ENCODE measurements at places on chromosomes 1 and 21.

- no peak for DNase-seq
Measured at GRCh38 chr1:40432644-40433390, 17.5 kb upstream of the ZFP69B start.

GRCh38 chr1:17292299-17293160, 15.5 kb upstream of the PADI4 start:
- DNase-seq: peak; percentile 47

DNA sequence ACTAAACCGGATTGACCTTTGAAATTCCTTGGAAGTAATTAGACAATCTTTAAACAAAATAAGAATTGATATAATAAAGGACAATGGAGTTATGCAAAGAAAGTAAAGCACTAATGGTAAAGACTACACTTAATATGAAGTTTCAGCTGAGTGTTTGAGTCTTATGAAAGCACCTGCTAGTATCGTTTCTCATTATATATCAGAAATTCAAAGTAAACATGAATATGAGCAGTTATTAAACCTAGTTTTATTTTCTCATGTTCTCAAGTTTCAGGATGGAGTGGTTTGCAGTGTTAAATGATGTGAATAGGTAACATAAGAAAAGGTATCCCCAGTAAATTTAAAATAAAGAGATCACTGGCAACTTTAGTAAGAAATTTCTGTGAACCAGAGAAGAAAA, 188.6 kb downstream of the ZP4 start:
- no peak for DNase-seq

DNA sequence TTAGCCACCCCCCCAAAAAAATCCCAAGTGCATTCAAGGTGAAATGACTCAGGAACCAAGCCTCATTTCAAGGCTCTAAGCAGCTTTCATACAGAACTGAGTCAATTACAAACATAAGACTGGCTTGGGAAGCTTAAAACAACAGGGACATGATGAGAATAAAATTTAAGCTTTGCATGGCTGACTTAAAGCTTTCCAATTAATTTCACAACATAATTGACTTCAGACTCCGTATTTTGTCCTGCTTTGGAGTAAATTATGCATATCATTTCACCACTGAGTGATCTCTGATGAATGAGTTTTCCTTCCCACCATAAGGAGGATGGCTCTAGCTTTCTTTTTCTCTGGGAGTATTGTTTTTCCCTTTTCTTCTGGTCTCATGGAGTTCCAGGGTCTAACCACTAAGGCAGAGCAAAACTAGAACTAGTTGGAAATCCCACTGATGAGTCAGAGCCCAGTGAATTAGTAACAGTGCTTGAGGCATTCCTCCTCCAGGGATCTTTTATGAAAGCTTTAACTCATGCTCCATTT, 72.8 kb downstream of the XCL2 start:
- DNase-seq: no peak

DNA sequence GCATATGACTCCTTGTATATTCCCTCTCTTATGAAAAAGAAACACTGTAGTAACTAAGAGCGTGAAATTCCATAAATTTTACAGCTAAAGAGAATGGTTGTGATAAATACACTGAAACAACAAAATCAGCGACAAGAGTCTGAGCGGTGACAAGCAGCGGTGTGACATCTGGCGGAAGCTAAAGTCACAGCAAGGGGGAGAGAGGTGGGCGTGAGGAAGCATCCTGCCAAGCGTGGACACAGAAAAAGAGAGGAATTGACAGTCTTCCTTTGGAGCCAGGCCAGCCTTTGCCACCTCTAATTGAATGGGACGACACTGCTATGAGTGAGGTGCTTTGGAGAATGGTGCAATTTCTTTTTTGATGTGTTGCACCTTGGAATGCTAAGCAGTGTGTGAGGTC, 25.9 kb downstream of the PSMB2 start:
- DNase-seq: no peak

GRCh38 chr1:178870944-178871343, at the start of gene ANGPTL1:
Gene ANGPTL1 (minus strand): TSS chr1:178871077. CDS start chr1:178865776, 5,301 bp downstream.
- no peak for DNase-seq

DNA sequence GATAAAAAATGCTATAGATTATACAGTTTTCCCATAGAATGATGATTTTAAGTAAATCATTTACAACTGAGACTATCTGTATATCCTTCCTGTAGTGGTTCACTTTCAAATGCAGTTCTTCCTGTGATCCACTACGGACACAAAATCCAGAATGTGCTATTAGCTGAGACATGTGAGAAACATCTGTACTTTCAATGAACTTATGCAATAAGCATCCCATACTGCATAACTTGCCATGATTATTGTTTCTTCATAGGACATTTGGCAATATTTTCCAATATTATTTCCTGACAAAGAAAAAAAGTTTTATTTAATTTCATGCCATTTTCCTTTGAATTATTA, 83.5 kb upstream of the PRDX6 start:
- no peak for DNase-seq

GRCh38 chr1:8728464-8728863, 89.0 kb downstream of the RERE start:
- no peak for DNase-seq

DNA sequence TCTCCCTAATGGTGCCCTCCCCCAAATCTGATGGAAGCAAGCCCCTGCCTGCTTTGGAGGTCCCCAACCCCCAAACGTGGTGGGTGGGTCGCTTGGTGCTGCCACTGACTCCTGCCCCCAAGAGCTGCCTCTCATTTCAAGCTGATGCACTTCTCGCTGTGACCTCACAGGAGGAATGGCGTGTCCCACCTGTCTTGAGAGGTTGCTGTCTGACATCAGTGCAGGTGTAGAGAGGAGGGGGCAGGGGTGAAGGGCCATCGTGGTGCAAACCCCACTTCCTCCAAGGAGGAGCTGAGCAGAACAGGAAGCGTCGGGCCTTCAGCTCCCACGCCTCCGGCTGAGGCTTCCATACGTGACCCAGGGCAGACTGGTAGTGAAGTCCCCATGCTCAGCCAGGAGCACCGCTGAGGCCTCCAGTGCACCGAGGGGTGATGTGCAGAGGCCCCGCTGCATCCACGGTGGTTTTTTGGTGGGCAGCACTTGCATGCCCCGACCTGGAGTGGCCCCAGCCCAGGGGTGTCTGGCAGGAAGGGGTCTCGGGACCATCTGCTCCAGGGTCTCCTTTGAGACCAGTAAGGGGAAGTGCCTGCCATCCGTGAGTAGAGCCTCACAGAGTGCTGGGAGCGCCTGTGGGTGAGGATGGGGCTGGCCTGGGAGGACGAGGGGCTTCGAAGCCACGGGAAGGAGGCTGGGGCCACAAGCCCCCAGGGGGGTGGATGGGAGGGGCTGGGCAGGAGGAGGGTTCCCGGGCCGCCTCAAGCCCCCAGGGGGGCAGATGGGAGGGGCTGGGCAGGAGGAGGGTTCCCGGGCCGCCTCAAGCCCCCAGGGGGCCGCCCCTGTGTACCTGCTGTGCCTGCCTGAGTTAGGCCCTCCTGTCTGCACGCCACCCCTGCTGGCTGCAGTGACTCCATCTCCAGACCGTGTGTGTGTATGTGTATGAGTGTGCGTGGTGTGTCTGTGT, 39.8 kb downstream of the WDR4 start:
- DNase-seq: no peak

DNA sequence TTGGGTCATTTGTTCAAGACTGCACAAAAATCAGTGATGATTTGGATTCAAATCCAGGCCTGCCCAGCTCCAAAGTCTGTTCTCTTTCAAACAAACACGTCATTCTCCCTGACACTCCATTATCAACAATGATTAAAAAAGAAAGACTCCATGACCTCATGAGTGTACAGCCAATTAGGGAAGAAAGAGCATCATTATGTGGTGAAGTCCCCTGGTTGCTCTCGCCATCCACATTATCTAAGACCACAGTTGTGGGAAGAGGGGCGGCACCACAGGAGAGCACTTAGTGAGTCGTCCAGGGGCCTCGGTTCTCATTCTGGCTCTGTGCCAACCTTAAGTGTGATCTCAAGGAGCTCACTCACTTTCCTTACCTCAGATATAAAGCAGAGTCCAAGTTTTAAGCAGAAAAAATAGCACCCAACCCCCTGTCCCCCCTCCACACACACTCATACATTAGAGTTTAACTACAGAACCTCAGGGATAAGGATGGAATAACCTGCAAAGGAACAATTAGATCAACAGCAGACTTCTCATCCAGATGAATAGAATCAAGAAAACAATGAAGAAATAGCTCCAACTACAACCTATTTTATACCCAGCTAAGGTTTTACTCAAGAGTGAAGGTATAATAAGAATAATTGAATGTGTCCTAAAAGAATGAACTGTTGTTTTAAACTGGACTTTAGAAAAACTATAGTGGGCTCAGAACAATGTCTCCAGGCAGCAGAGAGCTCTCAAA, 47.8 kb downstream of the COL6A1 start:
- no peak for DNase-seq

GRCh38 chr1:178540646-178541045, 27.7 kb downstream of the TEX35 start:
- DNase-seq: no peak

DNA sequence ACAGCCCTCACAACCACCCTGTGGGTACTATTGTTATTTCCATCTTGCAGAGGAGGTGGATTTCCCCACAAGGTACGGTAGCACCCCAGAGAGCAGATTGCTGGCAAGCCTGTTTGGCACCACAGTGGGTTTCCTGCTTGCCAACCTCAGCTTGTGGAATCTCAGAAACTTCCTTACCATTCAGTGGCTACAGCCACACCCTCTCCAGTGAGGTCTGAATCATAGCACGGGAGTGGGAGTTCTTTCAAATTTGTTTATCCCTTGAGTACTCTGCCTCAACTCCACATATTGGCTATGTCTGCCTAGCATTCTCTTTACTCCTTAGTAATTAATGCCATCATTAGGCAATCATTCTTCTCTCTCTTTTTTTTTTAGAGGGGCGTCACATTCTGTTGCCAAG, 162.1 kb downstream of the PTPRU start:
- no peak for DNase-seq

GRCh38 chr1:205488074-205488723, 16.3 kb upstream of the CDK18 start:
- peak; percentile 85 for DNase-seq

GRCh38 chr1:171702598-171702997, 39.3 kb downstream of the VAMP4 start:
- DNase-seq: no peak

GRCh38 chr1:229582011-229582694, 23.6 kb upstream of the ABCB10 start:
- DNase-seq: no peak

DNA sequence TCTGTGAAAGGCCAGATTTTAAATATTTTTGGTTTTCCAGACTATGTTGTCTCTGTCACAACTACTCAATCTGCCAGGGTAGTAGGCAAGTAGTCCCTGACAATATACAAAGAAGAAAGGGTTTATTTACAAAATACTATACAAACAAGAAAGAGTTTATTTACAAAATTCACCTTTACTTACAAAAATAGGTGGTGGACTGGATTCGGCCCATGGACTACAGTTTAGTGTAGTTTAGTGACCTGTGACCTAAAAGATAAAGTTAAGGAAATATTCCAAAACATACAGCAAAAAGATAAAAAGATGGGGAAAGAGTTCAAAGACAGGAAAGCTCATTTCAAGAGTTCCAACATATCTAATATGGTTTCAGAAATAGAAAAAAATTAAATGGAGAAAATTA, 52.9 kb upstream of the MAP10 start:
- DNase-seq: no peak

- DNase-seq: no peak
Measured at GRCh38 chr21:21807598-21807903, 809.3 kb downstream of the NCAM2 start.

DNA sequence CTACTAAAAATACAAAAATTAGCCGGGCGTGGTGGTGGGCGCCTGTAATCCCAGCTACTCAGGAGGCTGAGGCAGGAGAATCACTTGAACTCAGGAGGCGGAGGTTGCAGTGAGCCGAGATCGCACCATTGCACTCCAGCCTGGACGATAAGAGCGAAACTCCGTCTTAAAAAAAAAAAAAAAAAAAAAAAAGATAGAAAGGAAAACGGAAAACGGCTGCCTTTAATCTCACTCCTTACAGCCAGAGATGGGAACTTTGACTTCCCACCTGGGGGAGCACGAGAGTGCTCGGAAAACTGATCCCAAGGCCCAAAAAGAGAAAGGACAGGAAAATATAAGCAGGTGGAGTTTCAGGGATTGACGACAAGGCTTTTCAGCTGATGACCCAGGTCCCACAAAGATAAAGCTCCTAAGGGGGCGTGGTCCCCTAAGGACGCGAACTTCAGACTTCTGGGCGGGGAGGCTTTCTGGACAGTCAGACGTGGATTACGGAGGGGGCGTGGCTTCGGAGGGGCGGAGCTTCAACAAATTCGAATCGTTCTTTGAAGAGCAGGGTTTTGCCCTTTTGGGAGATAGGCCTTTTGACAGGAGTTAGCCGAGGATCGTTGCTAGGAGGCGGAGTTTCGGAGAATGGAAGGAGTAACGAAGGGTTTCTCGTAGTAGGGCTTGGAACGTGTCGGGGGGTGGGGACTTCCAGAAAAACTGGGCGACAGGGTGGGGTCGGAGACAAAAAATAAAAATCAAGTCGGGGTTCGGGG, 958 bp upstream of the CKS1B start:
- DNase-seq: peak; percentile 98

- no peak for DNase-seq
Measured at GRCh38 chr1:199867601-199868000, 159.9 kb upstream of the NR5A2 start.

DNA sequence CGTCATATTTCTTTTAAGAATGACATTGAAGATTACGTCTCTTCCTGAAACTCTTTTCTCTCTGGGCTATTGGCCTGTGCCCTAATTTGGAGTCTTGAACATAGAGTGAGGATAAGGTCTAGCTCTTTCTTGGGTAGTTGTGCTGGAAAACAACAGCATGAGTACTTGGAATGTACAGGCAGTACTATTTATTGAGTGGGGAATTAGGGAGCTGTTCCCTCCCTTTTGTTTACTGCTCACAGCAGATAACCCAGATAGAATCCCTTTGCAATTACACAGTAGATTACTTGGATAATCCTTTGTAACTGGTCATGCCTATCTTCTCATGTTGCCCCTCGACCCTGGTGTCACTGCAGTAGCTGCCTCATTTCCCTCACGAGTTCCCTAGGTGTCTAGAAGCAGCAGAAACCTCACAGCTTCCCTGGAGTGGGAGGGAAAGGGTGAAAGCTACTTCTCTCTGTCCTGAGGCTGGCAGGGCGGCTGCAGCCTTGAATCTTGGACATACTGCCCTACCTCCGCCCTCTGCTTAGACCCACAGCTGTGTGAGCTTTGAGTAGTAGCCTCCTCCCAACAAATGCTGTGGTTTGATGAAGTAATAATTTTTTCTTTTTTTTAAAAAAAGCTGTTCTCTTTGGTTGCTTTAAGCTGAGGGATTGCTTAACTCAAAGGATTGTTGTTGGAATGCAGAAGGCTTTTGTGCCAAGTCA, 70.6 kb downstream of the FGGY start:
- no peak for DNase-seq

GRCh38 chr1:87816646-87817045, 488.0 kb downstream of the LMO4 start:
- no peak for DNase-seq
